ENCODE measurements at places on chromosomes 5 and 9.

DNA sequence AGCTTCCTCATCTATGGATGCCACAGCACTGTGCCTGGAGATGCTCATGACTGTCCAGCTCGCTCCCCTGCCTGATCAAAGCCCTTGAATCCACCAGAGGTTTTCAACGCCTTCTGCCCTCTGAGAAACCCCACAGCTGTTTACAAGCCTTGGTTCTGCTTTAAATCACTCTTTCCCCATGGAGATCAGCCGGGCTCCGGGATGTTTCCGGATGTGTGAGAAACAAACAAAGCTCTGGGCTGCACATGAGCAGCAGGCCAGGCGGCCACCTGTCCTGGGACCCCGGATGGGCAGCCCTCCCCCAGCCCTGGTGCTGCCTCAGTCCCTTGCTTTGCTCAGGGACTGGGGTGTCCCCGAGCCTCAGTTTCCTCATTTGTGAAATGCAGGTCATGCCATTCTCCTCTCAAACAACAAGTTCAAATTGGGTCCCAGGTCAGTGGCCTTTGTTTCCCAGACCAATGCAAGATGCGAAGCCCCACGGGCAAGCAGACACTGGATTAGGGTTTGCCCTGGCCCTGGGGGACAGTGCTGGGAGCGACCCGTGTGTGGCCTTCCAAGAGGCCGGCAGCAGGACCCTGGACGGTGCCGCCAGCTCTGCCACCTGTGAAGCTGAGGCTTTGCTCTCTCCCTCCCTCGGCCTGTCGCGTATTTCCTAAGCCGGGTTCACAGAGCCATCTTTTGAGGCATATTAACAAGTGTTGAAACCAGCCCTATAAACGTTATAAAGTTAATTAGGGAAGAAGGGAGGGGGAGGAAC, 42.4 kb upstream of the PHYKPL start:
- DNase-seq = no peak

DNA sequence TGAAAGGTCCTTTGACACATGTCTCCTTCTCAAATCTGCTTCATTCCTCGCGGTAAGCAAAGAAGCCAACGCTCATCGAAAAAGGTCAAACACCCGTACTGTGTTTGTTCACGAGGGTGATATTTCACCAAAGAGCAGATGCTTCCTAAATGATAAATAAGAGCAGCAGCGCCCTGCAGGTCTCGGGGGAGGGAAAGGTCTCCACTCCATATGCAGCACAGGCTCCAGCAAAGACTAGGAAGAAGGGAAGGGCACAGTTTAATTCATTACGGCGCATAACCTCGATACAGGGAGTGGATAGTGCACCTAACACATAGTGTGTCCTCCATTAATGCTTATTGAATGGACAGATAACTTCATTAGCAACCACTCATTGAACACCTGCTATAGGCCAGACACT, 593.3 kb downstream of the CDK5RAP2 start:
- DNase-seq = no peak

DNA sequence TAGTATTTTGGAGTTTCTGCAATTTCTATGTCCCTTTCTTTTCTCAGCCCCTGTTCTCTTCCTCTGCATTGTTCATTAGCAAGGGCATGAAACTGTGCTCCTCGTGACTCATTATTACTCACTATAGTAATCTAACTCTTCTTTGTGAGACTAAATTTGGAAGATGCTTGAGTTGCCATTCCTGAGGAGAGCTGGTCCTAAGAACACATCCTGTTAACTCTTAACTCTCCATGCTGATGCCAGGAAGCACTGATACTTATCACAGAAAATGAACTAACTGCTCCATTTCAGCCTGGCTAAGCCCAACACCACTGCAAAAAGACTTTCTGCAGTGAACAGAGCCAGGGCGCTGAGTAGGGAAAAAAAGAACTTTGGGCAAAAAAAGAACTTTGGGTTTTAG, 10.6 kb upstream of the CSNK1A1 start:
- peak; percentile 98 for DNase-seq

GRCh38 chr5:172162323-172162986, 25.6 kb downstream of the STK10 start:
- peak; percentile 40 for DNase-seq

DNA sequence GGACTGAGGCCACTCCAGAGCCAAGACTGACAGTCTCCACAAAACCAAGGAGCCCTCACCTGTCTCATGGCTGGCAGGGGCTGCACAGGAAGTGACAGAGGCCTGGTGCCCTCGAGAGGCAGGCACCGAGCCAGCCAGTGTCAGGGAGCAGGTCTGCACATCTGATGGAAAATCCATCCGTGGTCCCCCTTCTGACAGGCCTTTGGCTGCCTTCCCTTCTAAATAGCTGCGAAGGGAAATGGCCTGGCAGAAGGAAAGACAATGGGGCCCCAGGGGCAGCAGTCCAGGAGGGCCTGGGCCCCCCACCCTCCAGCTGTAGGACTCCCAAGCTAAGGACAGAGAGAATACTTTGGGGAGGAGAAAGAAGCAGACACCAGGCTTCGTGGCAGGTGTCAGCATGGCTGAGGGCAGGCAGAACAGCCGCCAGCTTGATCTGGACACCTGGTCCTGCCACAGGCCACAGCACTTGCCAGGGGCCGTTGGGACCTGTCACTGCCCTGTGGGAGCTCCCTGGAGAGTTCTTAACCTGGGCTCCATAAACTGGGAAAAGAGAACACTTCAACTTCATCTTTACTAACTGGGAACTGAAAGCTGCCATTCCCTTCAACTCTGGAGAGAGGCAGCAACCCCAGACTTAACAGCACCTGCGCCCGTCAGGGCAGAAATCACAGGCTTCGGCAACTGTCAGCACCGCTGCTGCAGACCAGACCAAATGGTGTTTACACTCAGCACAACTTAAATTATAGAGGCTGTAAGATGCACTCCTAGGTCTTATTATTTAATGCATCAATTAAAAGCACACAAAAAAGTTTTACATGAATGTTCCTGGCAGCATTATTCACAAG, 22.0 kb downstream of the ADAMTS2 start:
- no peak for DNase-seq

GRCh38 chr5:113271015-113271414, 163.8 kb downstream of the TSSK1B start:
- DNase-seq = peak; percentile 52
